ENCODE measurements at places on chromosomes 16 and 17.

- no peak for DNase-seq
These were observed 53.8 kb downstream of the MRC2 start for GRCh38 chr17:62681061-62681938.

DNA sequence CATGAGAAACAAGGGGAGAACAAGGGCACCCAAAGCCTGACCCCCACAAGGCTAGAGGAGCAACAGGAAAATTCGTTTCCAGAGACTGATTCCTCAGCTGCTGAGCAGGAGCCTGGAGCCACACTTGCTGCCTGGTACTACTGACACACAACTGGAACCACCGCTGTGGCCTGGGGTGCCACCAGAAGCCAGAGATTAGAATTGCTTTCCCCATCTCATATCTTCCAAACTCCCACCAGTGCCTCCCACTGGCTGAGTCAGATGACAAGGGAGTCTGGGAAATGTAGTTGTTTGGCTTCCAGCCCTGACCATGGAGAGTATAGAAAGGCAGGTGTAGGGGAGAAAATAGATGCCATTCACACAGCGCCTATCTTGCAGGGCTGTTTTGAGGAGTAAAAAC is 4.1 kb upstream of the TMEM11 start:
- DNase-seq, result peak; percentile 19

GRCh38 chr17:69451416-69452394 is 37.2 kb downstream of the MAP2K6 start:
- DNase-seq, result no peak

DNA sequence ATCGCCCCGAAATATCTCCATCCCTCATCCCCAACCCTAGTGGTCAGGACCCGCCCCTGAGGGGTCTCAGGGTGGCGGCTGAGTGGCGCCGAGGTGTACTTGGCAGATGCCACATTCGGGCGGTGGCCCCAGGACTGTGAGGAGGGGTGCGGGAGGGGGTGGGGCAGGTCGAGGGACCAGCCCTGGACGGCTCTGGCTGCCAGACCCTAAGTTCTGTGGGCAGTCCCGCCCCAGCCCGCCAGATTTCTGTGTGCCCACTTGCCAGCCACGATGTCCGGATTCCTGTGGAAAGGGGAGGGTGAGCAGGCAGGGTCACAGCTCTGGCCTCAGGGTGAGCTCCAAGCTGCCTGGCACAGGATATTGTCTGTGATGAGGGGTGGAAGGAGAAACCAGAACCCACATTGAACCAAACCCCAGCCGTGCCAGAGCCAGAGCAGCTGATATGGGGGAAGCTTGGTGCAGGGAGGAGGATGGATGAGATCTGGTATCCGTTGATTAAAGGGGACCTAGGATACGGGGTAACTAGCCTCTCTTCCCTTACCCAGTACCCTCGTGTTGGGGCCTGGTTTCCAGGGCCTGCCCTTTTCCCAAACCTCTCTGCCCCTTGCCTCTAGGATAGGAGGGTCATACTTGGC is 1.1 kb upstream of the CHAD start:
- no peak for DNase-seq

DNA sequence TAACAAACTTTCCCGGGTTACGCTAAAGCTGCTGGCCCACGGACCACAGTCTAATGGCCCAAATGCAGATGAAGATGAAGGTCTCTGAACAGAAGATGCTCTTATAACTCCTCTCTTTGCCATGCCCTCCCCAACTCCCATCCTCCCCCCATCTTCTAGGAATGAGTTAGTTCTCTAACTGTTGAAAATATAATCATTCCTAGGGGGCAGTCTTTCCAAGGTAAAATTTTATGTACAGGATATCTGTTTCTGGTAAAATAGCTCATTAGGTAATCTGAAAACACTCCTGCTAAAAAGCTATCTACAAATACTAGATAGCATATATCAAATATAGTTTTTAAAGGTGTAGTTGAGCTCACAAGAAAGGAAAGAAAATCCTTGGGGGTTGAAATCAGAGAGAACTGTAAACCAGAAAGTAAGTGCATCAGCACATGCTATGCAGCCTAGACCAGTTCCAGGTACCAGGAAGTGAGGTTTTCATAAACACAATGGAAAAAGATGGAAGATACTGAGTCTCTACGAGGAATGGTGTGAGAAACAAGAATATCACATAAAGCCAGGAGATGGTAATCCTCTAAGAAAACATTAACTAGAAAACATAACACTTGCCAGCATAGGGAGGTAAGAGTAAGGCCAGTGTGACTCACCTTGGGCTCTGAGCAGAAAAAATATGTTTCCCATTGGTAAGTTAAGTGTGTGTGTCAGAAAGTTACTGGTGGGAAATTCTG is 38.1 kb downstream of the CMC2 start:
- DNase-seq, result no peak

DNA sequence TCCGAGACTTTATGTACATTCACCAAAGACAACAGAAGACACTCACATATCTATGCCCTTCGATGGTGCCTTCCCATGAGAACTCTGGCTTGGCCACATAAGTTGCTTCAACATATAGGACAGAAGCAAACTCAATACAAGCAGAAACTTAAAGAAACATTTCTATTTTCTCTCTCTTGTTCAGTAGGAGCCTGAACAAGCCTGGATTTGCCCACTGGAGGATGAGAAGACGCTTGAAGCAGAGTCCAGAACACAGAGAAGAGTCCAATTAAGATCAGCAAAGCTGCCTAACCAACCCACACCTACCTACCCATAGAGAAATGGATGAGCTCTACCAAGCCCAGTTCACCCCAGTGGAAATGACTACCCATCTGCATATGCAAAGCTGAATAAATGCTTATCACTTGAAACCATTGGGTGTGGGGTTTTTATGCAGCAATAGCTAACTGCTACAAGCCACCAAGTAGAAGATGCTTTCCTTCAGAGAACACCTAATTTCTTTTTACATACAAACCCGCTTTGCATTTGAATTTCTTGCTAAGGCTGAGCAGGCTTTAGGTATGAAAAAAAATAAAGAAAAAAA is 337.9 kb upstream of the DYNLRB2 start:
- no peak for DNase-seq

- DNase-seq, result no peak
These were observed 10.0 kb upstream of the SDK2 start for GRCh38 chr17:73654241-73654640.

DNA sequence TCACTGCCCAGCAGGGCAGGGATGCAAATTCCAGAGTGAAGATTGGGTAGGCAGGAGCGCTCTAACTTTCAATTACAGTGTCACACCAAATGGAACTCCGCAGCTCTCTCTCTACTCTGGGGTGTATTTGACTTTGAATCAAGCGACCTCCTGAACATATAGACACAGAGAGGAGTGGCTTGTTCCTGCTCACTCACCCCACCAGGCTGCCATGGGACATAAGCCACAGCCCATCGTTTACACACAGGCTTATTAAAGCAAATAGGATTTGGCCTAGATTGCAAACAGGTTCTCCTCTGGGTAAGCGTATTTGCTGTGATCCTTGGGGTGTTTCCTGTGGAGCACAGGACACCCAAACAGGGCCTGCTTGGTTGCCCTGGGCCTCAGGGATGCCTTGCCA is 281.6 kb upstream of the CCL2 start:
- DNase-seq, result no peak

DNA sequence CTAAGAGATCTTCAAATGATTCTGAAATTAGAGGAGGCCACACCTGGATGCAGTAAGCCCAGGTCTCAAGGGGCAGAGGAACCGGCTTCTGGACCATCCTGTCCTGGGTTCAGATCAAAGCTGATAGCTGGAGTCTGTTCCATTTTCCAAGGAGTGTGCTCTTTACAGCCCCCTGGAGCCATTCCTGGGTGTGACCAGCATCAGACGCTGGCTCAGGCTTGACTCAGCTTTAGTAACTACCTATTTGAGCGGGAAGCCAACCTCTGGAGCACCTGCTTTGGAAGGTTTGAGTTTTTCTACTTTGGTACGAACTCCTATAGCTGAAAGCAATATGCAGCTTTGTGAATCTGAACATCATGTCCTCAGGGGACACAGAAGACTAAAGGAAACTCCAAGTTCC is 12.9 kb upstream of the BBS2 start:
- no peak for DNase-seq

GRCh38 chr17:39551879-39552278 is 55.8 kb downstream of the NEUROD2 start:
- no peak for DNase-seq

DNA sequence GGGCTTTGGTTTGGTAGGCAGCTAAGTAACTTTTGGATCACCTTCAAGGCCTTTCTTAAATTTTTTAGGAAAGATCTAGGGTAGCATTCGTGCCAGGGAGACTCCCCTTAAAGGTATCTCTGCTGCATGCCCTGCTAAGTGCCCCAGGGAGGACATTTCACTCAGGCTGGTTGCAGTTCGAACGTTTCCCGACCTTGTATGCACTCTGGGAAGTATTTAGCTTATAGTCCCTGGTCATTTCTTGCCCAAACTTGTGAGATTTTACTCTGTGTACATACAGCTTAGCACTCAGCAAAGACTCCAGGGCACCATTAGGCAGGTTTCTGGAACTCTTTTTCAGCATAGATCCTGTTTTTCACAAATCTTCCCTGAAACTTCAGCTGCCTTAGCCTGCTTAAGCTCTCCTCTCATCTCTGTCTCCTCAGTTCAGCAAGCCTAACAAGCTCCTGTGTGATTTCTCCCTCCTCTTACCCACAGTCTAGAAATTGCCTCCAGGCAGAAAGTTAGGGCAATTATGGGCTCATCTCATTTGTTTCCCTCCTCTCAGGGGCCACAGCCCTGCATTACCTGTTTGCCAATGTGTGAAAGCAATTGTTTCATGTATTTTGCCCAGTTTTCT is 84.6 kb downstream of the MRTFB start:
- no peak for DNase-seq

DNA sequence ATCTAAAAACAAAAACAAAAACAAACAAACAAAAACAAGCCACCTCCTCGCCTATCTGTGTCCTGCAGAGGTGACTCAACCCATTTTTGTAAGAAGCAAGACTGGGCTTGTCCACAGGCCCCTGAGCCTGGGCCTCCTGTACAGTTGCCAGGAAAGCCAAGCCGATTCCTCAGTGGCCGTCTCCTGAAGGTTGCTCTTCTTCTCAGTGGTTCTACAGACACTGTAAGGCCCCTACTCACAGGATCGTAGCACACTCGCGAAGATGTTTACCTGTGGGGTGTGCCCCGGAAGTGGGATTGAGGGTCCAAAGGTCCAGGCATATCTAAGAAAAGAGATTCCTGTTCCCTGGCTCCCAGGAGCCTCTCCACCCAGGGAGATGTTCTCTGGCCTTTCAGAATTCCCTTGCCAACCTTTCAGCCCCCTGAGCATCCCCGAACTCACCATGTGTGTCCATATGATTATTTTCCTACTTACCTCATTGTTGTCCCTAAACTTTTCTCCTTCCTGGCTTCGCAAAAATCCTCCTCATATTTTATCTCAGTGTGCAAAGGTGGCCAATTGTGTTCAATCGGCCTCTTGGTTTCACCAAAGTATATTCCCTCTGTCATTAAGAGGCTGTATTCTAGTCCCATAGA is 7.5 kb upstream of the CES3 start:
- no peak for DNase-seq

DNA sequence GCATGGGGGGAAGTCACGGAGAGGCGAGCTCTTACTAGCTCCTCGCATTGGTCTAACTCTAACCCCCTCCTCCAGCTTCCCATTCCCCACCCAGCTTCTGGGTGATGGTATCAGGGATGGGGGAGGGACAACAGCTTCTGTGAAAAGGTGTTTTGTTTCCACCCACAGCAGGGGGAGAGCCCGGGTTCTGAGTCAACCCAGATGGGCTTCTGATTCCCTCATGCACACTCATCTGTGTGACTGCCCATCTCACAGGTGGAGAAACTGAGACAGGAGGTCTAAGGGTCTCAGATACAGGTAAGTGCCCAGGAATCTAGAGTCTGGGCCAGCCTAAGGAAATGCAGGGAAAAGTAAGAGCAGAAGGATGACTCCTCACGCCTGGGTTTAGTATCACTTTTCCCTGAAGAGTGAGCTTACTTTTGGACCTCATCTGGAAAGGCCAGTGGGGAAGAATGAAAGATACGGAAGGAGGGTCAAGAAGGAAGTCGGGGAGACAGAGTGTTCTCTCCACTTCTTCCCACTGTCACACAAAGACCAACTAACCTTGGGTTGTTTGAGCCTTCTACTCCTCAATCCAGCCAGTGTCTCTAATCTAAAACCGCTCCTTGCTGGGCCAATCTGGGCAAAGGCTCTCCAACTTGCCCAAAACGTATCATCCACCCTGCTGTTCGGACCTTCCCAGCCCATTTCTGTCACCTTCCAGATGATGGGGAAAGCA is 3.1 kb upstream of the TLCD2 start:
- no peak for DNase-seq

DNA sequence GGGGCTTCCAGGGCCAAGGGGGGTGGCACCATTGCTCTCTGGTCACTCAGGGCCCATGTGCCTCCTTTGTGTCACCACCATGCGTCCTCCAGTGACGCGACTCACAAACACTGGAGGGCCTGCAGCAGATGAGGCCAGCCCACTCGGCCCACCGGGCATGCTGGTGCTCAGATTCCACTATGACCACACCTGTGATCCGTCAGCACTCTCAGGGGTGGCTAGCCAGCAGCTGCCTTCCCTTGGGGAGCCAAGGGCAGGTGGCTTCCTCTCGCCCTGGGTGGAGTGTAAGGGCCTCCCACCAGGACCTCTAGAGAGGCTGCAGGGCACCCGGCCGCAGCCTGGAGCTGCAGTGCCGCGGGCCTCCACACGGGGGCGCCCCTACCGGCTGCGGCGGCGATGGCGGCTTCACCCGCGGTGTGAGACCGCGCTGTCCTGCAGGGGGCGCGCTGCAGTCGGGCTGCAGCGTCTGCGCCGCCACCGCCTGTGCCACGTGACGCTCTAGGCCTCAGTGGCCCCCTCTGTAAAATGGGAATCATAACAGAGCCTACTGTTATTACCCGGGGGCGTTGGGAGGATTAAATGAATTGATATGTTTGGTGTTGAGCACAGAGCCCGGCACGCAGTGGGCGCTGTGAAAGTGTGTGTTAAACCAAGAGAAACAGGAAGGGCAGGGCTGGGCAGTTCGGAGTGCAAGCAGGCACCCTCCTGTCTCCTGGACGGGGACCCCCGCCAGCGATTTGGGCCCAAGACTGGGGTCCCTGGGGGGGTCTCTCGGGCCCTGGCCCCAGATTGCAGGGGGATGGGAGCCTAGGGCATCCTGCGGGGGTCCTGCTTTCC is 192.4 kb upstream of the GSE1 start:
- DNase-seq, result peak; percentile 34

DNA sequence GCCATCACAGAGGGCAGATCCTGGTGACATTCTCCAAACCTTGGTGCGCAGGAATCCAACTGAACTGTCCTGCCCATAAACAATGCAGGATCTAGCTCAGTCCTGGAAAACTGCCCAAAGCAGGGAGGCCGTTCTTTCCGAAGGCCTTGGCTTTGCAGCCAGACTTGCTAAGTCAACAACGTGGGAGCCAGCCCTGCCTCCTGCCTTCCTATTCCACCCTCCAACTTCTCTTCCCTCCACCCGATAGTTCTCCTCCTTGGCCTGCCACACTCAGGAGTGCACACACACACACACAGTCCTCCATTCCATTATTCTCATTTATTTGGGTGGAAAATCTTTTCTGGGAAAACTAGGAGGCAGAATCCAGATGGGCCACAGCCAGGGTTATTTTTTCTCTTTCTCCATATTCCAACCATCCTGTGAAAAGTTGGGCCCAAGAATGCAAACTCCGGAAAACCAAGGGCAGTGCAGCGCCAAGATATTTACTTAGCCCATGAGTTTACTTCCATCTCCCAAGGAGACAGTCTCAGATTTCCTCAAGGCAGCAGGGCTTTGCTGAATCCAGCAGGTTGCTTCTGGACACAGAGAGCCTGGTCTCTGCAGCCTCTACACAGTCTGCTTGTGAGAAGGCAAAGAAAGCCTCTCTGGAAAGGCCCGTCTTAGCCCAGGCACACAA is 15.8 kb downstream of the COPRS start:
- DNase-seq, result no peak

Data from stimulated activated CD8-positive, alpha-beta memory T cell treated with anti-CD3 and anti-CD28 coated beads, Interleukin-7, amount 100 ng/mL, for 4 hours (primary cell).